GM13977 (cell line): ENCODE measurements at places on chromosomes 4 and X.

DNA sequence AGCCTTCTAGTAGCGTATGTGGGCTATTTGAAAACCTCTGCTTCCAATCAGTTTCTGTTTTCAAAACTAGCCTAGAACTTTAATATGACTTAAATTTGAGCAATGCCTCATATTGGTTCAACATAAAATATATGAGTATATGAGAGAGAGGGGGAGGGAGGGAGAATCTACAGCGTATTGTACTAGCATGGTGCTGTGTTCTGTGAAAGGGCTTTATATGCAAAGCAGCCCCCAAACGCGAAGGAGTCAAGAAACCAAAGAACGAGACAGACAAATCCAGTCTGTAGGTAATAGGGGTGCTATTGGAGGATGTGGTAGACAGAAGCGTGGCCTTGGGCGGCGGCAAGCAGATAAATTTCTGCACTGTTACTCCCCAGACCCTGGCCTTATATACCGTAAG lies 784 bp upstream of the ANXA5 start:
- no peak for DNase-seq

DNA sequence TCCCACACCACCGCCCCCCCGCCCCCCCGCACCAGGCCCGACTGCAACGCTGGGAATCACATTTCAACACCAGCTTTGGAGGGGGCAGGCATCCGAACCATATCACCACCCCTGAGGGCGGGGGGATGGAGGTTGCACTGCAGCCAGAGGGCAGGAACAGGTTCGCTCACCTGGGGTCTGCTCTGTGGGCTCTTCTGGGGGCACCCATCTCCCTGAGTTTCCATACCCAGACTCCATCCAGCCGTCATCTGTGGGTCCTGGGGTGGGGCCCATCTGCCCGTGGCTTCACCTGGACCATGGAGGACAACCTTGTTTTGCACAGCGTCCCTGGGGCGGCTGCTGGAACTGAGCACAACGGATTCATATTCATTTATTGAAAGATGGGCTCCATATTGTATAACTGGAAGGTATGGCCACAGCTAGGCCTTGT lies 6.9 kb downstream of the PSAPL1 start:
- DNase-seq = no peak

DNA sequence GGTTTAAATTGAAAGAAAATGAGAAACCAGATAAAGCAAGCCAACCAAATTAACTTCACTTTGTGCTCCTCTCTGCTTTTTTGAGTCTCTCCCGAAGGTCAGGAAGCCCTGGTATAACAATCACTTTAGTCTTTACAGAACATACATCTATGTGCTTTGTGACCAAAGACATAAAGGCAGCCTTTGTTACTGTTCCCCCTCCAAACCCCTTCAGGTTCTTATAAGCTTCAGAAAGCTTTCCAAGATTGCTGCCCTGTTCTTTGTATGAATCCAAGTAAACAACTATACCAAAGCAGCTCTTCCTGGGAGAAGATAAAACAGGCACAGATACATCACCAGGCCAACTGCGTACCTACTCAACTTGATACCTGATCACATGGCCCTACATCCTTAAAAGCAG lies 28.7 kb downstream of the RLIM start:
- no peak for DNase-seq

DNA sequence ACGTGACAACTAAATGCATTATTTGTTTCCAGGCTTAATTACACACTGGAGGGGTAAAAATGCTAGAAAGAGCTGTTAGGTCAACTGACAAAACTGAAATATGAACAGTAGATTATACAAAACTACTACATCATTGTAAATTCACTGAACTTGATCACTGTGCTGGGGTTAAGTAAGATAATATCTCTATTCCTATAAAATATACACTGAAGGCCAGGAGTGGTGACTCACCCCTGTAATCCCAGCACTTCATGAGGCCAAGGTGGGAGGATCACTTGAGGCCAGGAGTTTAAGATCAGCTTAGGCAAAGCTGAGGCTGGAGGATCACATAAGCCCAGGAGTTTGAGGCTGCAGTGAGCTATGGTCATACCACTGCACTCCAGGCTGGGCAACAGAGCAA lies 31.8 kb upstream of the NKX6-1 start:
- DNase-seq = no peak

GRCh38 chrX:15515931-15516330 lies 15.3 kb downstream of the BMX start:
- DNase-seq = no peak

DNA sequence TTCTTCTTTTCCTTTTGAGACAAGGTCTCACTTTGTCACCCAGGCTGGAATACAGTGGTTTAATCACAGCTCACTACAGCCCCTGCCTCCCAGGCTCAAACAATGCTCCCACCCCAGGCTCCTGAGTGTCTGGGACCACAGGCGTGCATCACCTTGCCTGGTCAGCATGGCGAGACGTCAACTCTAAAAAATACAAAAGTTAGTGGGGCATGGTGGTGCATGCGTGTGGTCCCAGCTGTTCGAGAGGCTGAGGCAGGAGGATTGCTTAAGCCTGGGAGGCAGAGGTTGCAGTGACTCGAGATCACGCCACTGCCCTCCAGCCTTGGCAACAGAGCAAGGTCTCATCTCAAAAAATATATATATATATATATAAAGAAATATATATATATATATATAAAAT lies 242.4 kb downstream of the SHOX start:
- DNase-seq = no peak

DNA sequence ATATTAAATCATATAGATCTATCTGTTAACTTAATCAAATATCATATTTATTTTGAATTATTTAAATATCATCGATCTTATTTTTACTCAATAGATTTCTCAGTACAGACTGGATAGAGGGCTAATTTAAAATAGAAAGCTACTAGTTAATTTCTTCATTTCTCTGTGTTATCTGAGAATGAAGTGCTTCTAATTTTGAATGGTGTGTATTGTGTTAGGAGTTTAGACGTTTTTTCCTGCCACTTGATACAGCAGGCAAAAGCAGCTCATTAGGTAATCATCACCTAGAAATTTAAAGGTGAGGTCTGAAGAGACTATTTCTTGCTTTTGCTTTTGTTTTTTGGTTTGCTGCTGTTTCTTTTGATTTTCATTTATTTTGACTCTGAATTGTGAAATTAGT lies 948.8 kb upstream of the TENM3 start:
- no peak for DNase-seq

DNA sequence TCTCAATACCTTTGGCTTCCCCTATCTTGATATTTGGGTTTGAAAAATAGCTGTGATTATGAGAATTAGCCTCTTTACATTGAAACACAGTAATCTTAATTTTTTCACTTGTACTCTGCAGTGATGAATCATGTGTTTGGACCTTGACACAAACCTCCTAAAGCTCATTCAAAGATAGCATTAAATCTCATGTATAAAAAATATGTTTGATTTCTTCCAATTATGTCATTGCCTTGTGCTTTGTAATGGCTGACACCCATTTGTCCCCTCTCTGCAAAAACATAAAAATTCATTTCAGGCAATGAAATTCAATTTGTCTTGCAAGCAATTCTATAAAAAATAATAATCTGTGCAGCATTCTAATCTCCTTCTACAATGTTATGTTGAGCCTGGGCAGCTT lies 422.4 kb upstream of the BOD1L1 start:
- DNase-seq = no peak

GRCh38 chr4:118351851-118352827 lies 664 bp downstream of the PRSS12 start:
- peak; percentile 55 for DNase-seq

GRCh38 chr4:88599298-88599697 lies 7.0 kb downstream of the HERC3 start:
- no peak for DNase-seq

GRCh38 chr4:139207247-139207646 lies 30.2 kb upstream of the ELF2 start:
- peak; percentile 42 for DNase-seq

GRCh38 chr4:18397681-18398390 lies 376.3 kb upstream of the LCORL start:
- DNase-seq = no peak

GRCh38 chr4:24655971-24656370 lies 71.6 kb upstream of the DHX15 start:
- DNase-seq = no peak

DNA sequence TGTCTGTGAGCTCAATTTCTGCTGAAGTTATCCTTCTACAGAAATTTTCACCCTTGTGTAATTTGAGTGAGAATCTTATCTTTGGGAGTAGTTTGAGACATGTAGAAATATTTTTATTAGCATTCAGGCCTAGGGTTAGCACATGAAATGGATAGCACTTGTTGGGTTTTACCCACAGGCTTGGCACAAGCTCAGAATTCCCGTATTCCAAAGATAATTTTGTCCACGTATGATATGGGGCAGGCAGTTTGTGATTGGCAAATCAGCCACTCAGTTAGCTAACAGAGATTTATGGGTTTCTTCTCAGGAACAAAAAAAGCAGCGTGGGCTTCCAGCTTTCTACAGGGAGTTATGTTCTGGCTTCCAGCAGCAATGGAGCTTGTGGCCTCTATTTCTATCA lies 117.9 kb upstream of the DCAF8L1 start:
- no peak for DNase-seq

DNA sequence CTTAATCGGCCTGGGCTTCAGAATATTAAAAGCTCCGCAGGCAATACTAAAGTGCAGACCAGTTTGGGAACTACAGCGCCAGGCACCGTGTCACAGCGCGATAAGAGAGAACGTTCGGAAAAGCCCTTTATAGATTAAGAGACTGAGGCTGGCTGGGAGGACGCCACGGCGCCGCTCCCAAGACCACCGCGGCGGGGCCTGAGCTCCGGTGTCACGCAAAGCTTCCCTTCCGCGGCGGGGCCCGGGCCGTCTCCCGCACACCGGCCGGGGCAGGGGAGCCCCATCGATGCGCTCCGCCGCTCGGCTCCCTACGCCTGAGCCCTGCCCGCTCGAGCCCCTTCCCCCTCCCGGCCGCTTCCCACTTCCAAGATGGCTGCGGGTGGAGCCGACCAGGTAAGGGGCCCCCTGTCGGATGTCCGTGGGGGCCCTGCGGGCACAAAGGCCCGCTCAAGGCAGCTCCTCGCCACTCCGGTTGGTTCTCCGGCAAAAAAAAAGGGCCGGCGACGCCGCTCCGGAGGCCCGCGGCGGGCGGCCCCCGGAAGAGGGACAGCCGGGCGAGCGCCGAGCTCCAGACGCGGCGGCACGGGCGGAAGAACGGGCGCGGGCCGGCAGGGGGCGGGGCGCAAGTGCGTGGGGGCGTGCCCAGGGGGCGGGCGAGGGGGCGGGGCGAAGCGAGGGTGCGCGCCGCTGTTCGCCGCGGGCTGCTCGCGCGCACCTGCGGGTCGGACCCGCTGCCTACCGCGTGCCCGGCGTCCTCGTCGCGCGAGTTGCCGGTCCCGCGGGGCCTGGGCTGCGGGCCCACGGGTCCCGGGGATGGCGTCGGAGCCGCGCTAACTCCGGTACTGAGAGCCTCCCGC lies at the start of gene TBC1D14:
Gene TBC1D14, plus strand, starts transcription at position 714 of the 857 bp plus-strand sequence. CDS start 13,564 bp downstream, outside the sequence.
- peak; percentile 99 for DNase-seq

- no peak for DNase-seq
Observed at GRCh38 chrX:57353472-57354132, 67.1 kb downstream of the FAAH2 start.

DNA sequence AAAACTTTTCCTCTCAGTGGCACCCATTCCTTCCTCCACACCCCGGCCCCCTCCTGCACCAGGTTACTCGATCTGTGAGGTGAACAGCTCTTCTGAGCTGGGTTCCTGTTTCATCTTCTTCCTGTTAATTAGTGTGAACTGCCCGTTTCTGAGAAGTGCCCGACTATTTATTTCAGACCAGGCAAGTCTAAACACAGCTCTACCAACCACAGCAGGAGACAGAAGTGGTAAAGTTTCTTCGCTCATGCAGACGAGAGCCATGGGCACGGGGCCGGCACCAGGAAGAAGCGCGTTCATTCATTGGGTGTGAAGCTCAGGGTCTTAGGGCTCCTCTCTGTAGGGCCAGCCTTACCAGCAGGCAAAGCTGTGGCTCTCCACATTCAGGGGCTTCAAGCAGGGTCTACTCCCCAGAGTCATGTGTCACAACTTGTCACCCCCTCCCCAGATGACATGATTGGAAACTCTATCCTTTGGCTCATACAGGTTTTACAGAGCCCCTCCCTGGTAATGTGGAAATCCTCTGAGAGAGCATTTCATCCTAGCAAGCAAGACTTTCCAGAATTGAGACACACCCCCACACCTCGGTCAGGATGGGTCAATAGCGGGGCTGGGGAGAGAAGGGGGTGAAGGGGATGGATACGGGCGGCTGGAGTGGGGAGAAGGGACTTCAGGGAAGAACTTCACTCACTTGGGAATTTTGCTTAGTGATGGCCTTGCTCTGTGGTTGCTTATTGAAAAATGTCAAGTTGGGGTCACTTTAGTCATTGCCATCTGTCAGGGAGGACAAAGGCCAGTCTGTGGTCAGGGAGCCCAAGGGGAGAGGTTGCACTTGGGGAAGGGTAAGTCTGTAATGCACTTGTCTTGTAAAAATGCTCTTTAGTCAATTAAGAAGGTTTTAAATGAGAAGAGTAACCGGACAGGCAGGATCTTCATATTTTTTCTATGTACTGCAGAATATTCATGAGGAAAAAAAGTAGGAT lies 121.6 kb upstream of the TRIM2 start:
- DNase-seq = no peak

DNA sequence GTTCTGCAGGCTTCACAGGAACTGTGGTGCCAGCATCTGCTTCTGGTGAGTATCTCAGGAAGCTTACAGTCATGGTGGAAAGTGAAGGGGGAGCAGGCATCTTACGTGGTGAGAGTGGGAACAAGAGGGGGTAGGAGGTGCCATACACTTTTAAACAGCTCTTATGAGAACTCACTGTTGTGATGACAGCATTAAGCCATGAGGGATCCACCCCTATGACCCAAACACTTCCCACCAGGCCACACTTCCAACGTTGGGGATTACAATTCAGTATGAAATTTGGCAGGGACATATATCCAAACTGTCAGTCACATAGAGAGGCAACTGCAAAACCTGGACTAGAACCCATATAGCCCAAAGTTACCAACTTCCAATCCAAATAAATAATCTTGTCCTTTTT lies 43.1 kb upstream of the ZCCHC12 start:
- DNase-seq = no peak
